ENCODE measurements at places on chromosomes 12 and 14. TPM values are rescaled to one million over a fixed set of nuclear protein-coding genes. Genes with fewer than 3 reads are reported as not detected.

Gene NINJ2
- total RNA-seq = 17.0 TPM

GRCh38 chr12:546920-547845 lies 87.4 kb downstream of the B4GALNT3 start:
- DNase-seq = peak; percentile 64

Gene DGKA
- total RNA-seq = 50.5 TPM

DNA sequence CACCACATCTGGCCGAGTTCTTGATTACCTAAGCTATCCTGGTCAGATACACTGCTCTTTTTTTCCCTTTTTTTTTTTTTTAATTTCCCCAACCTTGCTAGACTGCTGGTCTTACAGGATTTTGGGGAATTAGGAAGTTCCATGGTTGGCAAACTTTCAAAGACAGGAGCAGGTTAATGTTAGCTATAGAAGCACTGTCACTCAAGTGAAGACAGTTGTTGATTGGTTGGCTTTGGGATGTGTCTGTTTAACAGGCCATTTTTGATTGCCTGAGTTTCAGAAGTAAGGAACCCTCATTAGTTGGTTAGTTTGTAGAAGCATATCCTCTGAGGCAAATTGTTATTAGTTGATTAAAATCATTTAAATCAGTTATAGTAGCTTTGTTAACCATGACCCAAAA lies 36.8 kb downstream of the RAP1B start:
- no peak for DNase-seq

GRCh38 chr12:100458191-100458590 lies 15.5 kb upstream of the NR1H4 start:
- DNase-seq = no peak

All from breast epithelium (tissue), 4 donors.